ENCODE measurements at places on chromosomes 1 and 21. TPM values are rescaled to one million over a fixed set of nuclear protein-coding genes. Genes with fewer than 3 reads are reported as not detected.

DNA sequence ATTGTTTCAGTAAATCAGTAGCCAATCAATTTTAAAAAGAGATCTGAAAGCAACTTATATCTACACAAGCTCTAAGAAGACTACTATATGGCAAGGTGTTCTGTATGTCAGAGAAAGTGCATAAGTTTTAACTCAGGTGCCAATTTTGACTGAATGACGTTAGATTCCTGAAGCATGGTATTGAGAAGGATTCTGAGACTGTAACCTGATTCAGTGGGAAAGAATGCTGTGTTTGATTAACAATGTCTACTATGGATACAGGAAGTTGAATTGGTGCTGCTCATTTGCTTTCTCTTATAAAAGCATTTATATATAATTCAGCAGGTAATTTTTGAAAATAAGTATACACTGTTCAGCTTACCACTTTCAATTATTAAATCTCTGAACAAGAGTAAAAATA is 156.3 kb downstream of the PAPPA2 start:
- no peak for DNase-seq
- no peaks in the 10 kb centered on the region for H3K4me1 ChIP-seq
- no peaks in the 10 kb centered on the region for H3K27me3 ChIP-seq
- no peak overlapping the region for H3K4me3 ChIP-seq
- no peak overlapping the region for H3K27ac ChIP-seq
- no peaks in the 10 kb centered on the region for H3K36me3 ChIP-seq

GRCh38 chr1:187942986-187943385 is 1114.2 kb downstream of the PLA2G4A start:
- no peaks in the 10 kb centered on the region for H3K4me1 ChIP-seq
- H3K36me3 ChIP-seq: no peaks in the 10 kb centered on the region
- no peak overlapping the region for H3K27ac ChIP-seq

GRCh38 chr1:196494766-196495165 is 113.5 kb downstream of the KCNT2 start:
- DNase-seq: no peak
- H3K4me3 ChIP-seq: no peak overlapping the region
- no peak overlapping the region for H3K27ac ChIP-seq
- no peaks in the 10 kb centered on the region for H3K4me1 ChIP-seq

DNA sequence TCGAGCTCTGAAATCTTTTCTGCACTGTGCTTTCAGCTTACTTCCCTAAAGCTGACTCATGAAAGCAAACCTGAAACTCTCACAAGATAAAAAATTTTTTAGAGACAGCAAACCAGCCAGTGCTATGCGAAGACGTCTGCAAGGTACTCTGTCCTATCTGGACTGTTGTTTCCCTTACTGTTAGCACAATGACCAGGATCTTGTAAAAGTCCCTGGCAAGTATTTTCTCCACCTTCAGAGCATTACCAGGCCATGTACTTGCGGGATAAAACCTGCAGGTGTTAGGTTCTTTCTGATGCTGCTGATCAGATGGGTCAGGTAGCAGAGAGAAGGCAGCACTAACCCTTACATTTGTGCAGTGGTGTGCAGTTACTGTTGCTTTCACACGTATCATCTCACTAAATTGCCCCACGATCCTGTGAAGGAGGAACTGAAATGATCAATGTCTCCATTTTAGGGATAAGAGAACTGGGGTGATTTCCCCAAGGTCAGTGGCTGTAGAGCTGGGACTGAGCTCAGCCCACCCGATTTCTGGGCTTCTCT is 56.6 kb downstream of the PLXNA2 start:
- DNase-seq: no peak
- no peaks in the 10 kb centered on the region for H3K36me3 ChIP-seq
- peaks cover 57% of the 10 kb centered on the region for H3K4me1 ChIP-seq
- H3K27ac ChIP-seq: no peak overlapping the region
- no peak overlapping the region for H3K4me3 ChIP-seq

GRCh38 chr1:10553118-10553517 is 78.4 kb downstream of the PEX14 start:
- H3K27ac ChIP-seq: no peak overlapping the region
- H3K4me3 ChIP-seq: no peak overlapping the region
- no peaks in the 10 kb centered on the region for H3K4me1 ChIP-seq

DNA sequence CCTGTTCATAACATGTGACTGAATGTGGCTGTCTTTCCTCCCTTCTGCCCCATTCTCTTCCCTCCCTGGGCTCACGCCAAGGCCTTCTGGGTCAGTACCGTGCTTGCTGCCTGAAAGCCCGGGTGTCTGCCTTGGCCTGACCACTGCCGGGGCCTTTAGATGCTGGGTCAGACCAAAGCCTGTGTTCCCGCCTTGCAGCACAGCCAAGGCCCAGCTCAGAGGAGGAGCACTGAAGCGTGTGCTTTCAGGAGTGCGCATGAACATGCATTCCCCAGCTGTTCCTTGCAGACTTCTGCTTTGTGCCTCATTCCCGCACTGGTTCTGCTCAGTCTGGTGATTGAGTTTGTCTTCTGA is 27.0 kb upstream of the SARS1 start:
- H3K4me3 ChIP-seq: no peak overlapping the region
- H3K27ac ChIP-seq: no peak overlapping the region
- 0 out of 2 replicates have a peak, but pooled peaks cover 6% of the 10 kb centered on the region for H3K4me1 ChIP-seq
- no peaks in the 10 kb centered on the region for H3K36me3 ChIP-seq
- H3K27me3 ChIP-seq: no peaks in the 10 kb centered on the region

DNA sequence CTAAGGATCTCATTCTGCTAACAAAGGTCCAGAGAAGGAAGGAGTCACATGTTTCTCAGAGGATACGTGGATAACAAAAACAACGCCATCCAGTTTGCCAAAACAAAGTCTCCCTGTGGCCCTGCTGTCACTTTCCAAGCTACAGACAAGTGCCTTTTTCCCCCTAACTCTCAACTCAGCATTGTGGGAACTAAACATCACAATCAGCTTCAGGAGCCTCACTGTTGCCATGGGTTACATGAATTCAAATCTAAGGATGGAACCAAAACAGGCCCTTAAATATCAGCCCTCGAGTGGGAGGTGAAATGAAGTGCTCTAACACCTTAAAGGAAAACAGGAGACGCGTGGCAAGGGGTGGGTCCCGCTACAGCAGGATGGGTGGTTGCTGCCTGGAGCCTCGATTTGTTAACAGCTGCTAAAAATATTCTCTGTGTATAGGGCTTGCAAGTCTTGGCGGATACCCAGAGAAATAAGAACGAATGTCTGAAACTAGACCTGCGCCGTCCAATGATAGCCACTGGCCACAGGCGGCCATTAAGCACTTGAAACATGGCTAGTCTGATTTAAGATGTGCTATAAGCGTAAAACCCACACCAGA is 66.4 kb upstream of the SOD1 start:
- H3K4me3 ChIP-seq: no peak overlapping the region
- H3K36me3 ChIP-seq: no peaks in the 10 kb centered on the region
- H3K27ac ChIP-seq: no peak overlapping the region
- DNase-seq: peak; percentile 19
- no peaks in the 10 kb centered on the region for H3K4me1 ChIP-seq
- H3K27me3 ChIP-seq: peaks cover 15% of the 10 kb centered on the region

GRCh38 chr1:203682473-203683383 is 56.1 kb downstream of the ATP2B4 start:
- H3K27me3 ChIP-seq: no peaks in the 10 kb centered on the region
- H3K4me3 ChIP-seq: no peak overlapping the region
- H3K27ac ChIP-seq: no peak overlapping the region

- DNase-seq: peak; percentile 18
- H3K36me3 ChIP-seq: peaks cover 13% of the 10 kb centered on the region
- no peak overlapping the region for H3K4me3 ChIP-seq
- 0 out of 2 replicates have a peak, but pooled peaks cover 2% of the 10 kb centered on the region for H3K4me1 ChIP-seq
Measured at GRCh38 chr1:12565094-12565965, 52.7 kb downstream of the DHRS3 start.

- DNase-seq: peak; percentile 47
- H3K36me3 ChIP-seq: peaks cover 67% of the 10 kb centered on the region
- peaks cover 8% of the 10 kb centered on the region for H3K4me1 ChIP-seq
Measured at GRCh38 chr21:33552093-33552998, 9.5 kb downstream of the SON start.

DNA sequence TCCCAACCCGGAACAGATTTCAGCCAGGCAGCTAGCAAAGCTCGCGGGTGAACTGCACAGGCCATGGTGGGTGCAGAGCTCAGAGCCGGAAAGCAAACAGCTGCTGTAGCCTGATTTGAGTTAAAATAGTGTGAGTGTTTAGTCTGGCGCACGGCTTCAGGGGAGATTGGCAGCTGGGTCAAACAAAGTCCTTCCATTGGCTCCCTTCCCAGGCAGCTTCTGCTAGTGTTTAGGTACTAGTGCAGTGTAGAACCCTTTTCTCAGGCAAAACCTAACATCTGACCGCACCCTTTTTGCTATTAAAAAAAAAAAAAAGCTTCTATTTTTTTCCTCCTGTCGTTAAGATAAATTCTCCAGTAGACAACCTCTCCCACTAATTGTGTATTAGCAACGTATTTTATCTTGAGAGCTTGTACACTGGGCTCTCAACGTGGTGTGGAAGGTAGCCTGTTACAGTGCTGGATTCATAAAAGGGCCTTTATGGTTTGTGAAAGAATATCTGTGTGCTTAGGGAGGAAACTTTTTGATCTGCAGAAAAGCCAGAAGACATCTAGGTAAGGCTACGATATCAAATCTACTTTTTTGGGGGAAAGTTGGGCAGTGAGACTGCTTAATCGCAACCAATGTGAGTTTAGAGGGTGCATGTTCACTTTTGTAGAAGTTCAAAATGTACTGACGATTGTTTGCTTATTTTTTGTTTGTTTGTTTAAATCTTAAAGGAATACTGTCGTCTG is 689.6 kb downstream of the USP25 start:
- H3K4me1 ChIP-seq: no peaks in the 10 kb centered on the region
- H3K27ac ChIP-seq: peak overlapping the region; percentile 18
- H3K4me3 ChIP-seq: peak overlapping the region; percentile 47

Gene S100A8
- not detected for polyA plus RNA-seq

Gene CYP4A22
- polyA plus RNA-seq: not detected

Gene UBL4B
- polyA plus RNA-seq: not detected
